ENCODE measurements at places on chromosomes 6 and 20. TPM values are rescaled to one million over a fixed set of nuclear protein-coding genes. Genes with fewer than 3 reads are reported as not detected.

DNA sequence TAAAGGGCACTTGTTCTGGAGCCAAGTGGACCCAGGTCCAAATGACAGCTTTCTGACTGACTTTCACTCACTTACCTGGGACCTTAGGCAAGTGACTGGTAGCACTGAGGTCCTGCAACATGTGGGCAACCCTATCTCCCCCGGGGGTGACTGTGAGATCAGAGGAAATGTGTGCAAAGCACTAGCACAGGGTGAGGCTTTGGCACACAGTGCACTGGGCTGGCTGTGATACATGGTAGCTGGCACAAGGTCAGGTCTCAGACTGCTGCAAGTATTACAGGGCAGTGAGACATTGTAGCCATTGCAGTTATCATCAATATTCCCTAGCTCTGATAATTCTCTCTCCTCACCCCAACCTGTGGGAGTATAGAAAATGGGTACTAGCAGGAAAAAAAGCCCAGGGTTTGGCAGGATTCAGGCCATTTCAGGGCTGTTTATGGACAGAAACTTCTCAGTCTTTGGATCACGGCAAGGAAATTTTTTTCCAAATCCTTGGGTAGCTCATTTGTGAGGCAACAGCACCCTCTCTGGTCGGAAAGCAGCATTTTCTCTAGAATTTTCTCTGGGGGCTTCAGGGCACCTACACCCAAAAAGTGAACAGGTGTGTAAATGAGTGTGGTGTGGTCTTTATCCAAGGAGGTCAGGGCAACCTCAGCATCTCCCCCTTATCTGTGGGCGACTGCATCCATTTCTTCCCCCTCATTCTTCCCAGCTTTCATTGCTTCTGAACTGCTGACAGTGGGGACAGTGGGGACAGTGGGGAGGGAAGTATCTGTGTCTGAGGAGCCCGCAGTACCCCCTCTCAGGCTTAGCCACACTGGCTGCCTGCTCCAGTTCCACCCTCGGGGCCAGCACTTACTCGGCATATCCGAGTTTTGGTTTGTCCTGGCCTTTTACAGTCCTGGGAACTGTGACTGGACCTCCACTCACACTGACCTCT is 148.7 kb upstream of the PHACTR3 start:
- peak; percentile 83 for DNase-seq

Gene STX11
- total RNA-seq, result not detected

Gene HLA-DRB5
- not detected for total RNA-seq

DNA sequence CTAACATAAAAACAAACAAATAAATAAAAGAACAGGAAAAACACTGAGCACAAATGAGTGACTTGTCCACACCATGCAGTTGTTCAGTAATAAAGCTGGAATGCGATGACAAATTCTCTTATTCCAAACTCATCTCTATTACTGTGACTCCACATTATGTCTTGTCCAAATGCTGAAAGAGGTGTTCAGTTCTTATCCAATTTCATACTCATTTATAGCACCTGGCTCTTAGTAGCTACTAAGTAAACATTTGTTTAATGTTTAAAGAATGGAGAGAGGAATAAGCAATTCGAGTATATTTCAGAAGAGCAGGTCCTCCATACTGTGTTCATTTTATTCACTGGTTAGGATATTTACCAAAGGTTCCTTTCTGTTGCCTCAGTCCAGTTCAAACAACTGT is 439.0 kb upstream of the JAG1 start:
- no peak for DNase-seq

Gene CST5
- not detected for total RNA-seq
